ENCODE measurements at places on chromosomes 6 and 20. TPM values are rescaled to one million over a fixed set of nuclear protein-coding genes. Genes with fewer than 3 reads are reported as not detected.
A peak's percentile ranks its signal among the peaks of the same experiment; 100 is the strongest.

DNA sequence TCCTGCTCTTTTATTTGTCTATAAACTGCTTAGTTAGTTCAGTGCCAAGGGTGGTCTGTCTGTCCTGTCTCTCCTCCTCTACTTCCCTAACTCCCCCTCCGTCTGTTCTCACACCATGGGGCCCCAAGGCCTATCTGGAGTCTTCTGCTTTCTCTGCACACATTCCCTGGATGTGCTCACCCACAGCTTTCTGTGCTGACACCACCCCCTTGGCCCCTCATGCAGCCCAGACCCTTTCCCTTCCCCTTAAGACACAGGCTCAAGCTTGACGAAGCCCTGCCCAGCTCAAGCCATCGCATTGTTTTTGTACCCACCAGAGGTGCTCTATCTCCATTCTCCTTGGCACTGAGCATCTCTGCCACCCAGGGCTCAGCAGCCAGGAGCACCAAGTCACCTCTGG lies 78.1 kb upstream of the NNAT start:
- DNase-seq = no peak

GRCh38 chr20:46050444-46050843 lies 21.4 kb downstream of the SLC12A5 start:
- no peak for DNase-seq

- DNase-seq = peak; percentile 21
Measured at GRCh38 chr20:60137657-60138245, 179.5 kb downstream of the CDH26 start.

DNA sequence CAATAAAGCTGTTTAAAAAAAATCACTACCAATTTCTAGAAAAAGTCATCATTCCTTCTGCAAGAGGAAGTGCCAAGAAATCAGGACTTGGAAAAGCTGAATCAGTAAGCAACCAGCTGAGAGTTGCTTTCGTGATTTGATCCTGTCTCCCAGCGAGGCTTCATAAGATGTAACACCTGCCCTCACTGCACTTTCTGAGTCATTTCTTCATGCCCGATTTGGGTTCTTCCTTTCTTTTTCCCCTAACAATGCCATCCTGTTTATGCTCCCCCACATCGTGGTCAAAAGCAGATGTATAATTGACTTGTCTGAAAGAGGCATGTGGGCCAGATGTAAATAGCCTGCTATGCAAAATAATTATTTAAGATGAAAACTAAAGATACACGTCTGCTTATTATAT lies 52.1 kb downstream of the RIPOR2 start:
- DNase-seq = no peak

DNA sequence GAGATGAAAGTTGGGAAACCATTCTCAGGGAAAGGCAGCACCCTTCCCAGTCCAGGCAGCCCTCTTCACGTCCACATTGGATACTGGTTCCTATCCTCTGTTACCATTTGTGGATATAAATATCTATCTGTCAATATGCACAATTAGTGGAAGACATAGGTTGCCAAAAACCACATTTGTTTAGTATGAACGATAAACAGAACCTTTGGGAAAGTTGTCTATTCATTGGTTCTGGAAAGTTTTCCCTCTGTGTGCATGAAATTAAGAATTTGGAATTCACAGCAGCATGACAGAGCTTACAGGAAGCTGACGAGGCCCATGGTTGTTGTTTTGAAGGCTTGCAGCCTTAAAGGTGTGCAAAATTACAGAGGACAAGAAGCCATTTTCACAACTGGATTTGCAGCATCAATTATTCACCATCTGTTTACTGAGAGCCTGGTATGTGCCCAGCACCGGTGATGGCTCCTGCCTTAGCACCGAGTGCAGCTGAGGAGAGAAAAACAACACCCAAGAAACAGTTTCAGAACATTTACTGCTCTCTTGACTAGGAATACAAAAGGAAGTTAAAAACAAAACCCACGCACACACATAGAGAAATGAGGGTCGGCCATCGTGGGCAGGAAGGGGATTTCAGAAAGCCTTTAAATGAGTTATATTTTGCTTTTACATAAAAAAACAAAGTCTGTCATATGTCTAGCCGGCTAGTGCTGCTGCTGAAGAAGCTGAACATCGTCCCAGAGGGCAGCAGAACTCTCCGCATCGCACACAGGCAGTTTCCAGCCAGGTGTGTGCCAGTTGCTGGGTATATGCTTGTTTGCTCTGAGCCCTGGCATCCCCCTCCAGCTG lies 319.6 kb downstream of the FARS2 start:
- DNase-seq = no peak

TAAR6 gene
- total RNA-seq = not detected

METTL24 gene
- total RNA-seq = 4.8 TPM

All from transverse colon (tissue), 4 donors.